ENCODE measurements at places on chromosomes 7 and 10.

GRCh38 chr7:108486291-108486966, 30.2 kb upstream of the NRCAM start:
- DNase-seq, result no peak

DNA sequence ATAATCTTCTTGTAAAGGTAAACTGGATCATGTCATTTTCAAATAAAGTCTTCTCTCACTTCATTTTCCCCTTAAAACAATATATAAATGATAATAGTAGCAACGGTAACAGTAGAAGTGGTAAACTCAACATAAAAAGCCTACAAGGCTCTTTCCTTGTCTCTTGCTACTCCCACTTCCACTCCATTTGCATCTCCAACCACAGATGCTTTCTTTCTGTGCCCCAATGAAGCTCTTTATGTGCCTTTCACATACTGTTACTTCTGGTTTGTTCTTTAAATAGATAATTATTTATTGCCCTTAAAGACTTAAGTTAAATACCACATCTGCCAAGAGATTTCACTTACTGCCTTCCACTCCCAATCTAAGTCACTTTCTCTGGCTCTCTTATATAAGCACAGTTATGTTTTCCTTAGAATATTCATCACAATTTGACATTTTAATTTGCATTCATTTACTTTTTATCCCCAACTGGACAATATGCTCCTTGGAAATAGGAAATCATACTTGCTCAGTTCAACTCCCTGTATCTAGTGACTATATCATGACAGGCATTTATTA, 149.9 kb downstream of the CRPPA start:
- no peak for DNase-seq

DNA sequence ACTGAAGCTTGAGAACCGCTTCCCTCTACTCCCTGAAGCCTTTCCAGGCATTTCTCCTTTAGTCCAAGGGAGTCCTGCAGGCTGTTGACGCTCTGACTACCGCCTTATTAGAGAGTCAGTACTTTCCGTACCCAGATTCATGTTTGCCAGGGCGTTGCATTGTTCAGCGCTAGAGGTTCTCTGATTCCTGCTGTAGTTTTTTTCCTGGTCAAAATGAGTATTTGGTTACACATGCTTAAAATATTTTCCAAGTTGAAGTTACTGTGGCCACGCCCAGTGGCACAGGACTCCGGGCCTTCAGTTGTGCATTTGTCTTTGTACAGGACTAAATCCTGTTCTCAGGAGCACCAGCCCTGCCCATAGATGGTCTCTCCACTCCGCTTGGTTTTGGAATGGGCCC, 7.9 kb downstream of the MTURN start:
- DNase-seq, result no peak

DNA sequence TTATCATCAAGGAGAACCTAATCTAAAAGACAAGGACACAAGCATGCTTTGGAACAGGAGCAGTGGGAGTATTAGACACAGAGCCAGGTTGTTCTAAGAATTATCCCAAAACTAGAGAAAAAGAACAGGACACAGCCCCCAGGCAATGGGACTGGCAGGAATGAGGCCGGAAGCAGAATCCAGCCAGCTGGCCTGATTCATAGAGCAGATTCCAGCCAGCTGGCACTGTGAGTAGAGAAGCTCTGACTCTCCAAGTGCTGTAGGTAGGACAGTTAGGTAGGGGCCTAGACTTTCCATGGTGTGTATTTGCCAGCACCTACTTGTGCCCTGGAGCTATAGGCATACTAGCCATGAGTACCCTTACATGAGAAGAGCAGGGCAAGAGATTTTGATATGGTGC, 13.3 kb upstream of the RAB18 start:
- DNase-seq, result no peak

DNA sequence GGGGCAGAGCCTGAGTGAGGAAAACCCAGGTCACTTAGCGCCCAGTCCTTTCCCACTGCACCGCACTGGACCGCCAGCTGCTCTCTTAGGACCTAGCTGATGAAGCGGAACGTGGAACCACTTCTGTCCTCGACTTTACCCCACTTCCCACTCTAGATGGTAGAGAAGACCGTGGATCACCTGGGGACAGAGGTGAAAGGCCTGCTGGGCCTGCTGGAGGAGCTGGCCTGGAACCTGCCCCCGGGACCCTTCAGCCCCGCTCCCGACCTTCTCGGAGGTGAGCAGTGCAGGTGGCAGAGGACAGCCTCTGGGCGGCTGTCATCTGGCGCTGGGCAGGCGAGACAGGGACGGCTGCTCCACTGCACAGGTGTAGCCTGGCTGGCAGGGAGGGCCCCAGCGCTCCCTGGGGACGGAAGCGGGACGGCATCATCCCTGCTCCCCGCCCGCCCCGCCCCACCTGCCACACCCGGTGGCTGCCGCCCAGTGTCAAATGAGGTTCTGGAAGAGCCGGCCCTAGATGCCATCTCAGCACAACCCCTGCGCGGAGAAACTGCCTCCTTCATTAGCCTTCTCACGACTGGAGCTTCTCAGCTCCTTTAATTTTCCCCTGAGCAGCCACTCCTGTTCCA, 11.7 kb downstream of the PLAC9 start:
- no peak for DNase-seq

GRCh38 chr10:63385254-63385653, 80.5 kb downstream of the JMJD1C start:
- no peak for DNase-seq

DNA sequence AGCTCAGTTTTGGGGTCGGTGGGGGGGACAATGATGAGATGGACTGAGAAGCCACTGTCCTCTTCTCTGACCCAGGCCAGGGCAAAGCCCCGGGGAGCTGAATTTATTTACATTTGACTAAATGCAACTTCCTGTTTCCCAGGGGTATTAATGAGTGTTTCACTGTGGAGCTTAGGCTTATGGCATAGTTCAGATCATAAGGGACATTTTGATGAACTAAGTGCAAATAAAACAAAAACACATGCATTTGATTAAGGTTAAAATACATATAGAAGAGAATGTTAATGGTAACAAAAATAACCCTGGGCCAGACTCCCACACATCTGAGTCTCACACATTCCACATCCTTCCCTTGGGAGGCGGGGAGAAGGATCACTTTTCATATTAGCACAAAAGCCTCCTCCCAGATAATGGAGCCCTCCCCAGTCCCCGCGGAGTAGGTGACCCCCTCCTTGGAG, 320.6 kb downstream of the FRMD4A start:
- DNase-seq, result no peak

DNA sequence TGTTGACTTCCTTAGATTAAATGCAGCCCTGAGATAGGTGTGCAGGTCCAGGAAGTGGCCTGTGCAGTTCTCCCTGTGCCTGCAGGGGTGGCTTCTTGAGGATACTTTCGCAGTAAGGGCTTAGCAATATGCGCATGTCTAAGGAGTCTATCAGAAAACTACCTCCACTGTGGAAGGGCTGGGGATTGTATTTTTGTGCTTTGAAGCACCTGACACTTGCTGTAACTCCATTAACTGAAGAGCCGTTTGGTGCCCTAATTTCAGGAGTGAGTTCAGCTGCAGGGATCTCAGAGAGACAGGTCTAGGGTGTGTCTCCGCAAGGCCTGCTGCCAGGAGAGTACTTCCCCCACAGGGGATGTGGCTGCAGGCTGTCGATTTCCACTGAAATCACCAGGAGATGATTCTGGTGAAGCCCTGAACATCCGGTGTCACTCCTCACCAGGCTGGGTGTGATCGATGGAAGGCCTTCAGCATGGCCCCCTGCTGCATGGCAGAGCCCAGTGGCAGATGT, 35.5 kb downstream of the IKZF1 start:
- no peak for DNase-seq

GRCh38 chr7:137919987-137920386, 73.2 kb upstream of the DGKI start:
- no peak for DNase-seq

DNA sequence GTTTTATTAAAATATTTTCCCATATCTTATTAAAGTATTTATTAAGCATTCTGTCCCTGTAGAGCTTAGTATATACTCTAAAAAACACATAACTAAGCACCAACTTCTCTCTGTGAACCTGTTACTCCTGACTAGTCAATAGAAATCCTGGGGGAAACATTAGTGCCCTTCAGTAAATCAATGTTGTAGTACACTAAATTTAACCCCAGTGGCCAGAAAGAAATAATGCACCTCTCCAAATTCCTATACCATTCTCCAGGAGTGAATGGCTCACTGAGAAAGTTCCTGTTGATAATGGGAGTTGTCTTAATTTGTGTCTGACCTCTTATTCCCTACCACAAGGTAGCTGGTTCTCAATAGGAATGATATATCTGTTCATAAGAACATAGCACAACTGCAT, 188.2 kb downstream of the SEMA3D start:
- DNase-seq, result no peak

DNA sequence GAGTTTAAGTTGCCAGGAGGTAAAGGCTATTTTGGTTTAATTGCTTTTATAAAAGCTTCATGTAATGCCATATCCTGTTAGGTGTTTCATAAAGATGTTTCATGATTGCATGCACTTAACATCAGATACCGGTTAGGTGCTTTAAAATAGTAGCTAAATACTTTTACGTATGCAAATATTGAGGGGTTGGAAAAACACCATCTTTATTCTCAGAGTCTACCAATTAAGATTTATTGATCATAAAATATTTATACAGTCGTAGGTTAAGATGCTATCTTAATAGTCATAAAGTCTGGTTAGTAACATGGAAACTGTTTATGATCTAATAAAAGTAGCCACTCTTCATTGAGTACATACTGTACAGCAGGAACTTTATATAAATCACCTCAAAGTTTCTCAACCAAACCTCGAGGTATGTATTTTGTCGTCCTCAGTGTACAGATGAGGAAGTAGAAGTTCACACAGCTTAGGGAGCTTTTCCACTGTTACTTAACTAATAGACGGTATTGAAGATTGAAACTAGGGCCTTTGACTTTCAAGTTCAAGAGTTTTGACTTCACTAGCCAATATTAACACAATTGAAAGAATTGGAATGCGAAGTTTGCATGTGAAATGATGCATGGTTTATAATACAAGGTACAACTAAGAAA, 897.1 kb downstream of the GATA3 start:
- no peak for DNase-seq

GRCh38 chr10:81007872-81008271, 470.2 kb downstream of the SH2D4B start:
- DNase-seq, result no peak

GRCh38 chr7:152683297-152683696, 7.4 kb upstream of the XRCC2 start:
- no peak for DNase-seq

GRCh38 chr10:110023785-110024465, 16.1 kb downstream of the ADD3 start:
- DNase-seq, result no peak

- DNase-seq, result no peak
These were observed 121.6 kb upstream of the SEMA3C start for GRCh38 chr7:81040496-81040895.

- DNase-seq, result no peak
These were observed 13.0 kb upstream of the STK31 start for GRCh38 chr7:23696916-23697441.
